ENCODE measurements at places on chromosomes 16 and 17.

DNA sequence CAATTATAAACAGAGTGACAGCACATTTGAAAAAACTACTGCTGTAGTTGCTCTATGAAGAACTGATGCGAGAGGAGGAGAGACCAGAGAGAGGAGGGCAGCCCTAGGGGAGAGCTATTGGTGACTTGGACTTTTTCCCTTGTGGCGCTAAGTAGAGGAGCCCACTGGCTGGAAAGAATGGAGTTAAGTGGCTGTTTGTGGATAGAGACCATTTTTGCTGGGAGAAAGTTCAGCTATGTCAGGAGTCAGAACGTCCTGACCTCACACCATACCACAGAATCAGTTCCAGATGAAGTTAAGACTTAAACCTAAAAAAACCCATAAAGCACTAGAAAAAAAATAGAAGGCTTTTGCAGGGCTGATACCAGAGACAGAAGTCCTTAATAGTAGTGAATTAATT is 2.0 kb downstream of the POLR2A start:
- no peak for DNase-seq

- no peak for DNase-seq
These were observed 3.4 kb downstream of the MKS1 start for GRCh38 chr17:58215685-58216084.

GRCh38 chr17:82049106-82049505 is 2.5 kb downstream of the RFNG start:
- no peak for DNase-seq

DNA sequence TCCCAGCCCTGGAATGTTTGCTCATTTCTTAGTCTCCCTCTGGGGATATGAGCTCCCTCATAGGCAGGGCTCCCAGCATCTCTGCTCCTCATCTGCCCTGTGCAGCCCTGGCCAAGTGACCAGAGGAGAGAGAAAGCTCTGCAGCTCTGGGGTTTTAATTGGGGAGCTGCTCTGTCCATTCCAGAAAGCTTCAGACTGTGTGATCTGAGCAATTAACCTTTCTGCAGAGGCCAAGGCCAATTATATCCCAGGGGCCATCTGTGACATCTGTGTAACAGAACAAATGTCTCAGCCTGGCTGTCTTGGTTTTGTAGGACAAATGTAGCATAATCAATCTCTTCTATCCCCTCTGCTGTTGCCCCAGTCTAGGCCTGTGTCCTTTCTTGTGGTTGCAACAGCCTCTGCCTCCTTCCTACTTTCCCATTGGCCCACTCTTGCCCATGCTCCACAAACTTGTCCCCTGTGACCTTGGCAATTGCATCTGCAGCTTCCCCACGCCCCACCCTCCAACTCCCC is 156.0 kb downstream of the GSG1L start:
- no peak for DNase-seq

- no peak for DNase-seq
These were observed 18.2 kb downstream of the PCTP start for GRCh38 chr17:55768936-55769624.

DNA sequence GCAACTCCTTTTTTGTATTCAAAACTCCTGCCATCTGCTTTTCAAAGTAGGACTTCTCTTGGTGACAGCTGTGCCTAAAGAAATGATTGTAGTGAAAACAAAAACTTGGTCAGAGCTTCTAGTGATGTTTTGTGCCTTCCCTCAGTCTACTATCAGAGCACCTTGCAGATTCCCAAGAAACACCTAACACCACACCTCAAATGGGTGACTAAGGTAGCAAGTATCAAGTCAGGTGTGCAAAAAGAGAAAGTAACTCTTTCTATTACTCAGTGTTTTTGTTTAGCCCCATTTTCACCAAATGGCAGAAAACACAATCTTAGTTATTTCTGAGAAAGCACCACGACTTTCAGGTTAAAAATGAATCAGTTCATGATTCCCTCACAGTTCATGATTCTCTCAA is 2.0 kb upstream of the PMFBP1 start:
- DNase-seq, result no peak

- DNase-seq, result no peak
These were observed 29.5 kb upstream of the RBFOX1 start for GRCh38 chr16:7303052-7303610.

DNA sequence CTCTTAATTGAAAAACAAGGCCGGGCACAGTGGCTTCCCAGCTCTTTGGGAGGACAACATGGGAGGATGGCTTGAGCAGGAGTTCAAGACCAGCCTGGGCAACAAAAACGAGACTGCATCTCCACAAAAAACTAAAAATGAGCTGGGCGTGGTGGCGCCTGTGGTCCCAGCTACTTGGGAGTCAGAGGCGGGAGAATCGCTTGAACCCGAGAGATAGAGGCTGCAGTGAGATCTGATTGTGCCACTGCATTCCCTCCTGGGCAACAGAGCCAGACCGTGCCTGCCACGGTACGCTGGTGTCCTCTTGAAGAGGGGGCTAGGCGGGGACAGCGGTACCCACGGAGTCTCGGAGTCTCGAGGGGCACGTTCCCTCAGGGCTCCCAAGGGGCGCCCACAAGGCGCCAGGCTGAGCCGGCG is 27.9 kb upstream of the ADORA2B start:
- DNase-seq, result no peak

GRCh38 chr17:66466840-66467367 is 164.5 kb downstream of the PRKCA start:
- DNase-seq, result peak; percentile 27

DNA sequence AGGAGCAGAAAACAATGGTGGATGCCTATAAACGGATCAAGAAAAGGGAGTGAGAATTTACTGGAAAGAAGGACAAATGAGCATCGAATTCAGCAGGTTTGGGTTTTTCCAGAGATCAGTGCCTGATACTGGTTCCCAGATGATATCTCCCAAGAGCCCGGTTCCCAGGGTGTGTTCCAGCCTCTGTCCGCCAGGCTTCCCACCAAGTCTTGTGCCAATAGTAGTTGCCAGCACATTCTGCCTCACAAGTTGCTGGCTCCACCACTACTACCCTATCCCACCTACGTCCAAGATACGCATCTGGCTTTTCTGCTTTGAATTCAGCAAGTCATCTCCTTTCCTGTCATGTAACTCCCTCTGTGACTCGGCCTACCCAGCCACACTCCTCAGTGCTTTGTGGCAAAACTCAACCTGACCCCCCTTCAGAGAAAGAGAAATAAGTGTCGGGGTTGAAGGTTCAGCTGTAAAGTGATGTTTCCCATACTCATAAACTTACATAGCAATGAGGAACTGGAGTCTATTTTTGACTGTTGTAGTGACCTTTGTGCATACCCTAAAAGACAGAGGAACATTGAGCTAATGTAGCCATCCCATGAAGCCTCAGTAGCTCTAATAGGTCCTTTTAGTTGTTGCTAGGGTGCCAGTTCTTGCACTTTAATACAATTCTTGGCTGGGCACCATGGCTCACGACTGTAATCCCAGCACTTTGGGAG is 277.0 kb downstream of the IRX3 start:
- DNase-seq, result no peak

- DNase-seq, result no peak
These were observed 5.8 kb downstream of the HOXB3 start for GRCh38 chr17:48584223-48584741.

DNA sequence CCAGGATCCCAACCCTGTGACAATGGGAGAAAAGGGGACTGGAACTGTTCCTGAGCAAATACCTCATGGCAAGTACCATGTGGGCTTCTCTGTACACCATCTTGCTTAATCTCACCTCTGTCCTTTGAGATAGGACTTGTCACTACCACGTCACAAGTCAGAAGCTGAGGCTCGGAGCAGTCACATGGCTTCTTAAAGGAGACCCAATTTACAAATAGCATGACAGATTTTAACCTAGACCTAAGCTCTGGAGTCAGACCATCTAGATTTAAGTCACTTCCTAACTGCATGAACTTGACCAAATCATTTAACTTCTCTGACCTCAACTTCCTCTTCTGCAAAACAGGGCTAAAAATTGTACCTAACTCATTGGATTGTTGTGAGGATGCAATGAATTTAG is 36.0 kb upstream of the CCL1 start:
- DNase-seq, result no peak

- DNase-seq, result no peak
These were observed 3.9 kb upstream of the MRPS23 start for GRCh38 chr17:57853695-57854094.

DNA sequence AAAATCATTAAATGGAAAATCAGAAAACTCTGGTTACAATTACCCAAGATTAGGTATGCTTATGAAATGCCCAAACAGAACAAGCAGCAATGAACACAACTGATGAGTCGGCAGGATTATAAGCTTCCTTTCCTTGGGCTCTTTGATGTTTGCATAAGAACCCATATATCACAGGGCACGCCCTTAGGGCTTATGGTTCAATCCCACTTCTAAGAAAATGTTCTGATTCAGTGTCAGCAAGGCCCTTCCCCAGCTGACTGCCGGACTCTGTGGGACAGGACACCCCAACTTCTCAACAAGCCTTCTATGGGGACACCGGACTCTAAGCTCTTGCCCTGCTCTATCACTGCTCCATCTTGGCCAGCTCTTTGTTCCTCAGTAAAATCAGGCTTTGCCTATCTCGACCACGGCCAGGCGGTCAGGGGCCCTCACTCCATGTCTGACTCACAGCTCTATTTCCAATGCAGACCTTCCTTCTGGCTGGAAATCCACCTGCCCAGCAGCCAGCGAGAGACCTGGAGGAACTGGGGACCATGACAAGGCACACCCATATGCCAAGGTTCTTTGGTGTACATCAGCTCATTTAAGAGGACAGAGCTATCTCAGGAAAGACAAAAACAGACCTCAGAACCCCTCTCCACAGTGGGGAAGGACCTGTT is 26.8 kb downstream of the LITAFD start:
- DNase-seq, result no peak

GRCh38 chr17:78736526-78737079 is 45.5 kb downstream of the CYTH1 start:
- DNase-seq, result peak; percentile 78

- DNase-seq, result peak; percentile 37
These were observed 4.5 kb upstream of the SNX20 start for GRCh38 chr16:50685462-50686063.

DNA sequence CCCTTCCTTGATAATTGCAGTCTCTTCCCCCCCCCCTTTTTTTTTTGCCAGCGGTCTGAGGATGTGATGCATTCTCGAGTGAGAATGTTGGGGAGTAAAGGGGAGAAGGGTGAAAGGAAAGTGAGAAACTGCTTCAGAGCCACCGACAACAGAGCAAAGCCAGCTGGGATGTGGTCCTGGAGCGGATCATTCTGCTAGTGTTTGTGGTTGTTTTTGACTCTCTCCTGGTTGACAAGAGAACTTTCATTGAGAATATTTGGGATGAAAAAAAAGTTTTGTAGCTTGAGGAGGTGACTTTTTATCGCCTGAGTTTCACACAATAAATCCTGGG is 1.3 kb downstream of the NF1 start:
- DNase-seq, result no peak

- DNase-seq, result no peak
These were observed 20.6 kb downstream of the MPRIP start for GRCh38 chr17:17062866-17063265.

- no peak for DNase-seq
These were observed 400 bp upstream of the CEP112 start for GRCh38 chr17:66192378-66192687.

DNA sequence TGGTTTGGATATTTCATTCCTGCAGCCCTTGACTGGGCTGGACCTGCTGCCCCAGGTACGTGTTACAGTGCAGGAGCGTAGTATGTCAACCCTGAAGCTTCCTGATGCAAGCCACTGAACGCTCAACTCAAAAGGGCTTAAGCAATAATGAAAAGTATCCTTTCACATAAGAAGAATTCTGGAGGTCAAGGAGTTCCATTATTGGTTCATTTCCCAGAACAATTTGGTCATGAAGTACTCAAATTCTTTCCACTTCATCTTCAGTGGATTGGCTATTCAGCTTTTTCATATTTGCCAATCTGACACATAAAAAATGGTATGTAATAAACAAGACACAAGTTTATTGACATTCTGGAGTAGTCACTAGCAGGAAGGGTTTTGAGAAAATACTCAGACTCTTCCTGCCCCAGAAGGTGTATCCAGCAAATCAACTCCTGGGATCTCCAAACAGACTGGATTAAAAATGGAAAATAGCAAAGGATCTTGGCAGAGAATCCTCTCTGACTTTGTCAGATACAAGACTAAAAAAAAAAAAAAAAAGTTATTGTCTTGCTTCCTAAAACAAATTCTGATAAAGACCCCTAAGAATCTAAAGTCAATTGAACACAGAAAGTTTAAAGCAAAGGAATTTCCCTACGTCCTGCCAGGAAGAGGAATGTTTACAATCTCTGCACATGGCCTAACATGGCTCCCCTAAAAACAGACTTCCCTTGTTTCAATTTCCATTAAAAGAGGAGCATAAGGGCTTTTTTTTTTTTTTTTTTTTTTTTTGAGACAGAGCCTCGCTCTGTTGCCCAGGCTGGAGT is 37.5 kb upstream of the WSB1 start:
- DNase-seq, result no peak

DNA sequence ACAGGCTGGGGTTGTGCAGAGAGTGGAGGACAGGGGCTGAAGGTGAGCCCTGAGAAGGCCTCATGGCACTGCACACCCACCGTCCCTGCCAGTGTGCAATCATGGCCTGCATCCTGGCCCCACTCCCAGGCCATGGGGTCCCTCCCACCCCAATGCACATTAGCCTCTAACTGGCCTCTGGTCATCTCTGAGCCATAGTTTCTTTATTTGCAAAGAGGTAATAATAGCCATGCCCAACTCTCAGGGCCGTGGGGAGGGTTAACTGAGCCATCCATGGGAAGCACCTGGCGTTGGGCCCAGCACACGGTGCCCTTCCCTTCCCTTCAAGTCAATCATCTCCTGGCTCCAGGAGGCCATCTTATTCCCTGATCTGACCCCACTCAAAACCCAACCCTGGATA is 10.8 kb upstream of the ITGA3 start:
- DNase-seq, result no peak

GRCh38 chr16:29729116-29729521 is 16.7 kb downstream of the C16orf54 start:
- no peak for DNase-seq

Data from CD4-positive, alpha-beta T cell treated with Interleukin-6 for 4 hours (primary cell).